ENCODE measurements at places on chromosomes 6 and 20.

DNA sequence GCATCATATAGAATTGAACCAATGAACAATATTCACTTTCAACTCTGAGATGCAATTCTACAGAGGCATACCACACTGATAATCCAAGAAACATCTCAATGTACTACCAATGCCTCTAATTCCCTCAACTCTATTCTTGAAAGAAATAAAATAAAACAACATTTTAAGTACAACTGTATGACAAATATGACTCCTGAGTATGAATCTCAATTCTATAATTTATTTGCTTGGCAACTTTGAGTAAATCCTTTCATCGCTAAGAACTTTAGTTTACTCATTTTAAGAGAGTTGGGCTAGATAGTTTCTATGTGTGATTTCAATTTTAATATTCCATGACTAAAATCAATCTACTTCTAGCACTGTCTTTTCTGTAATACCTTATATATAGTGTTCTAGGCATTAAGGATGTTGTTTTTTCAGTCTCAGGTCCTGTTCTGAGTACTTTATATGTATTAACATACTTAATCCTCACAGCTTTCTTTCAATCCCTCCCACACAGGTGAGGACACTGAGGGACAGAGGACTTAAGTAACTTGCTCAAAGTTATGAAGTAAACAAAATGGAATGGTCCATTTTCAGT, 33.4 kb downstream of the GOPC start:
- DNase-seq: no peak

DNA sequence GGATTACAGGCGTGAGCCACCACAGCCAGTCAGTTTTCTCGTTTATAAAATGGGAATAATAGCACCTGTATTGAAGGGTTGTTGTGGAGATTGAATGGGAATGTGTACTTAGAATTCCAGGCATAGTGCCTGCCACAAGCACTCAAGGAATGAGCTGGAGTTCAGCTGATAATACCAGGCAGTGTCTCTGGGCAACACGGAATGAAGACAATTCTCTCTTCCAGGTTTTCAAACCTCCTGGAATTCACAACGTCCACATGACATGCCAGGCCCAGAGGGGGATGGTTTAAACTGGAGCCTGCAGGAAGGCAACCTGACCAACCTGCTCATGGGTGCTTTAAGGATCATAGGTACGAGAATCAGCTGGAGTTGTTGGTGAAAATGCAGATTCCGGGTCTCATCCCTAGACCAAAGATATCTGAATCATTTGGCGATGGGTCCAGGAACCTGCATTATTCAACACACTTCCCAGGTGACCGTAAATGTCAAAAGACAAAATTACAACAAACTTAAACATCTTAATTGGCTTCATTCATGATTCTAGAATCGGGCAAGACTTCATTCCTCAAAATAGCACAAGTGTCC, 1.9 kb upstream of the PTPN1 start:
- no peak for DNase-seq

- no peak for DNase-seq
These were observed 64.7 kb downstream of the SASH1 start for GRCh38 chr6:148407372-148407771.

DNA sequence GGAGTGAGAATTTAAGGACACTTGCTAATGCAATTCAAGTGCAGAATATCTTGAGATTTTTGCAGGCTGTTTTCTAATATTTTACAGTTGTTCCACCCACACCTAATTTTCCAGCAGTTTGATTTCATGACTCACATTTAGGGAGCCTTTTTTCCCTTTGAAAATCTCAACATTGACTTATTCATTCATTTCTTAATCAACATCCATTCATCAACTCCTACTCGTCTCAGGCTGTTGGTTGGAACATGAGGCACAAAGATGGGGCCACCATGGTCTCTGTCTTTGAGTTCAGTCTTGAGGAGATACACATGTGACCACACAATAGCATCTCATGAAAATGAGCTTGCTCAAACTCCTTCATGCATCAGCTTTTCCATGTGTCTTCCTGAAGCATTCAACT, 135.6 kb downstream of the UNC5CL start:
- DNase-seq: no peak

DNA sequence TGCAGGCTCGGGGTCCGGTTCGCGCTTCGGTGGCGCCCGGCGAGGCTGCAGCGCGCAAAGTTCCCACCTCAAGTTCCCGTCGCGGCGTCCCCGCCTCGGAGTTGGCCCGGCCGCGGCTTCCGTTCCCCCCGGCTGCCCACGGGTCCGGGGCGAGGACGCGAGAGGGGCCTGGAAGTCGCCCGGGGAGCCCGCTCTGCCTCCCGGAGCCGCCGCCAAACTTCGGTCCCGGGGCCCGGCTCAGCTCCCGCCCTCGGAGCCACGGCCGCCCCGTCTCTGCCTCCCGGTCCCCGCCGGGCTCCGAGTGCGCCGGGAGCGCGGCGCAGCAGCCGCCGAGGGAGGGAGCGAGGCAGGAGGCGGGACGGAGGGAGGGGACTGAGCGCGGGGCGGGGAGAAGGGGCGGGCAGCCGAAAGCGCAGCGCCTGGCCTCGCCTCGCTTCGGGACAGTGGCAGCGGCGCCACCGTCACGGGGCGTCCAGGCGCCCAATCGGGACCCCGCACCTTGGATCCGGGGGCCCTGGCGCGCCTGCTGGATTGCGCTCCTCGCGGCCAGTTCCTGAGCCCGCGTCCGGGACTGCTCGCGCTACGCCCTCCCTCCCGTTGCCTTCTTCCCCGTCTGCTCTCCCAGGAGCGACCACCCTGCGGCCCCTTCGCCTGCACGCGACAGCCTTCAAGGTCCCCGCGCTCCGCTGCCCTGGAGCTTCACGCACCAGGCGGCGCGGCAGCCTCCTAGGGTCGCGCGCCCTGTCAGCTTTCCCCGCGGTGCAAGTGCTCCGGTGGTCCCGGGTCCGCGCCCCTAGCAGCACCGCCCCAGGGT, at the start of gene KCNG1:
KCNG1 (minus strand) TSS at position 305 of the 814 bp plus-strand sequence. CDS start 12,769 bp downstream, outside the sequence.
- DNase-seq: peak; percentile 48

DNA sequence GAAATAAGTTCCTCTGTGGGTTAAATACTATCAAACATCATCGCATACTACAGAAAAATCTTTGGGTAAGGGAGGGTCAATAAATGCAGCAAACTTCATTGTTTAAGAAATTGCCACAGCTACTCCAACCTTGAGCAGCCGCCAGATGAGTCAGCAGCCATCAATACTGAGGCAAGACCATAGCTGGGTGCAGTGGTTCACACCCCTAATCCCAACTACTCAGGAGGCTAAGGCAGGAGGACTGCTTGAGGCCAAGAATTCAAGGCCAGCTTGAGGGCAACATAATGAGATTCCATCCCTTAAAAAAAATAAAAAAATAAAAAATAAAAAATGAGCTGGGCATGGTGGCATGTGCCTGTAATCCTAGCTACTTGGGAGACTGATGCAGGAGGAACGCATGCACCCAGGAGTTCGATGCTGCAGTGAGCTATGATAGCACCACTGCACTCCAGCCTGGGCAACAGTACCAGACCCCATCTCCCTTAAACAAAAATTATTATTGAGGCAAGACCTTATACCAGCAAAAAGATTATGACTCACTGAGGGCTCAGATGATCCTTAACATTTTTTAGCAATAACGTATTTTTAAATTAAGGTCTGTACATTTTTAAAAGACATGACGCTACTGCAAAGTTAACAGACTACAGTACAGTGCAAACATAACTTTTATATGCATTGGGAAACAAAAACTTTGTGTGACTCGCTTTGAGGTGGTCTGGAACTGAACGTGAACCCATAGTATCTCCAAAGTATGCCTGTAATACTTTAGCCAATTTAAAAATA, 8.8 kb downstream of the SRPK1 start:
- no peak for DNase-seq

DNA sequence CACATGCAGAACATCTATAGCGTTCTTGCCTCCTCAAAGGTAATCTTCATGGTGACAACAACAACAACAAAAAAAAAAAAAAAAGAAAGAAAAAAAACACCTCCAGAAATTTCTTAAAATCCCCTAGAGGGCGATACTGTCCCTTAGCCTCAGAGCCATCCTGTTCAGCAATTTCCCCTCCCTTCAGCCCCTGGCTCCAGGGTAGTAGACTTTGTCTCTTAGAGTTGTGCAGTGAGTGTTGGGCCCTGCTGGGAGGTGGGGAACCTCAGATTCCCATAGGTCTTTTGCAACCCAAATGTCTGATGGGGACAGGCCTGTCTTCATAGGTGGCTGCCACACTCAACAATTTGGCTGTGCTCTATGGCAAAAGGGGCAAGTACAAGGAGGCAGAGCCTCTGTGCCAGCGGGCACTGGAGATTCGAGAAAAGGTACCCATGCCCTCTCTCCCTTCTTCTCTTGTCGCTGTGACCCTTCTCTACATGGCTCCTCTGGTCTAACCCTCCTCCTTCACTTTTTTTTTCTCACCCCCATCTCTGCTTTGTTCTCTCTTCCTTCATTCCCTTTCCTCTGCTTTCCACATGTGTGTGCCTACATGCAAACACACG, 6.0 kb upstream of the PTK7 start:
- no peak for DNase-seq

- DNase-seq: no peak
These were observed 19.6 kb upstream of the SAMHD1 start for GRCh38 chr20:36971103-36971502.

GRCh38 chr20:46085179-46085851, 4.4 kb downstream of the NCOA5 start:
- DNase-seq: no peak

GRCh38 chr6:157203764-157204163, 119.6 kb downstream of the TMEM242 start:
- DNase-seq: no peak

- DNase-seq: no peak
These were observed 199.9 kb downstream of the TMEM200A start for GRCh38 chr6:130565696-130566095.

DNA sequence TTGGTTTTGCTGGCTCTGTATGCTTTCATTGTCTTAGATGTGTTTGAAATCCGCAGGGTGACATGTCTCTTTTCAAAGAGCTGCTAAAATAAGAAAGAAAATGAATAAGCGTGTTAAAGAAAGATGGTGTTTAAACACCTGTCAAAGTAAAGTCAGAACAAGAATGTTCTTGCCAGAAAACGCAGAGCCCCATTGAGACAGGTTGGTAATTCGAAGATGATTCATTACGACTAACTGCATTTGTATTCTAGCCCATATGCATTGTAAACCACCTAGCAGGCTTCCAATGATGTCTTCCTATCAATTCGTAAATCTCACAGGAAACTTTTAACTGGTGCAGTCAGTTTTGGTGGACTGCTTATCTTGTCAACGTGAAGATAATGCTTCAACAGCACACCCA, 16.8 kb downstream of the PHACTR2 start:
- DNase-seq: no peak

DNA sequence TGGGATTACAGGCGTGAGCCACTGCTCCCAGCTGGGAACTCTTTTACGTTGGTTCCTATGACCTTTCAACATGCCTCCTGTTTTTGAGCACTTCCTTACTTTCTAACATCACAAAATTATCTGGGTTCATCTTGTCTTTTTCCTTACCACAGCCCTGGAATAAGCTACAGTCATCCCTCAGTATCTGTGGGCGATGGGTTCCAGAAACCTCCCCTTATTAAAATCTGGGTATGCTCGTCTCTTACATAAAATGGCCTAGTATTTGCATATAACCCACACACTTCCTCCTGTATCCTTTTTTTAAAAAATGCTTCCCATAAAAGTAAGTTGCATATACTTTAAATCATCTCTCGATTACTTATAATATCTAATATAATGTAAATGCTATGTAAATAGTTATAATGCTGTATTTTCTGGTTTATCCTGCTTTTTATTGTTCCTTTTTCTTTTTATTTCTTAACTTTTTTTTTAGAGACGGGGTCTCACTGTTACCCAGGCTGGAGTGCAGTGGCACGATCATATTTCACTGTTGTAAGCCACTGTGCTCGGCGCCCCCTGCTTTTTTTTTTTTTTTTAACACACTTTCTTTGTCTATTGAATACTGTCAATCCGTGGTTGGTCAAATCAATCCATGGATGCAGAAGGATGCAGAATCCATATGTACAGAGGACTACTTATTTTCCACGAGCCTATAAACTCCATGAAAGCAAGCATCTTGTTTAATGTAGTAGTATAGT, 9.2 kb downstream of the RPF2 start:
- DNase-seq: no peak

DNA sequence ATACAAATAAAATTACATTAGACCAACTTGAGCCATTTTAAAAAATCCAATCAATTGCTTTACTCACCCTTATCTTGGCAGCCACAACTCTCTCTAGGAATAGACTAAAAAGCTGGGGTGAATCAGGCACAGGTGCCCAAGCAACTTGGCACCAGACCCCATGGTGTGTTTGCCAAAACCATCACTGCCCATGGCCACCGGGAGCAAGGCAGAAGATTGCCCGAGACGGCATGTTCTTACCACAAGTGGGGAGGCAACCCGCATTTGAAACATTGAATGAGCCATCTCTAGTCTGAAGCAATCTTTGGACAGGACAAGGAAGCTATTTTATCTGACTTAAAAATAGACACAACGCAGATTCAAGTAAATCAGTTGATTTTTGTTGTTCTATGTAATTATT, 69.0 kb downstream of the SMLR1 start:
- DNase-seq: no peak

GRCh38 chr6:35654883-35655282, 33.8 kb downstream of the FKBP5 start:
- no peak for DNase-seq

DNA sequence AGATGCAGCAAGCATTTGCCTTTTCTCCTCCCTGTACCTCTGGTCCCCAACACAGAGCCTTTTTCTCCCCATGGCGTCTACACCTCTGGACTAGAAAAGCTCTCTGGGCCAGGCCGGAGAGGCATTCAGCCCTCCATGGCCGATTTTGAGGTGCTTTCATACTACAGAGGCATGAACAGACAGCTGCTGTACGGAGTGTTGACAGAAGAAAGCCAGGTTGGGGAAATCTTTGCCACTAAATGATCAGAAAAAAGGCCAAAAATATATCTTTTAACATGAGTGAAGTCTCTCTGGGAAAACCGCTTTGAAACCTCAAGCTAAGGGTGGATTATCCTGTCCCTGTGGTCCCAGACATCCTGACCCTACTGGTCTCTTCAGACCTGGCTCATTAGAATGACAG, 94.0 kb downstream of the TMEM170B start:
- DNase-seq: no peak

DNA sequence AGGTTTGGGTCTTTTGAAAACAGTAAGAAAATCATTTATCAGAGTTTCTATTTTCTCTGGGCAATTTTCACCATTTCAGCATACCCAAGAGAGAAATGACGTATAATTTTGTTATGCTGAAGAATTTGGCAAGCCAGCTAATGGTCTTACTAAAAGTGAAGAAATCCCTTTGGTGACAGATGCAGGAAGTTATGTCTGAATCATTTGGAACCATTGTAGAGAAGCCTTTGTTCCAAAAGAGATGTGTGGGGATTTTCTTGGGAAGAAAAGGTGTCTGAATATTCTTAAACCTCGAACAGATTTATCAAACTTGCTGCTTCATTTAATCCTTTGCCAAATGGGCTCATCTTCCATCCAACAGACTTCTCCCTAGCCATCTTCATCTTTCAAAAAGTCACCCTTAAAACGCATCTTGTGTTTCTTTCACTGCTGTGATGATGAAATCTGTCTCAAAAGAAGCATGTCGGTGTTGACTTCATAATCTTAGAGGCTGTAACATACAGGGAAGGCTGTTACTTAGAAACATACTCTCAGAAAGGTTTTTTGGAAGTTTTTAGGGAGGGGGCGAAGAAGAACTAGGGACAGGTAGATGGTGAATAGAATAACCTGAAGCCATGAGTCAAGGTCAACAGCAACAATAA, 39.5 kb downstream of the CITED2 start:
- no peak for DNase-seq

- no peak for DNase-seq
These were observed 226.7 kb downstream of the LMBRD1 start for GRCh38 chr6:69570106-69570505.

- no peak for DNase-seq
These were observed 263.9 kb upstream of the PRND start for GRCh38 chr20:4457566-4458543.

- DNase-seq: peak; percentile 35
These were observed 9.0 kb downstream of the SFT2D1 start for GRCh38 chr6:166333172-166333995.
